Umbilical cord (tissue), 2 donors: ENCODE measurements at places on chromosomes 2 and 18. TPM values are rescaled to one million over a fixed set of nuclear protein-coding genes. Genes with fewer than 3 reads are reported as not detected.

DNA sequence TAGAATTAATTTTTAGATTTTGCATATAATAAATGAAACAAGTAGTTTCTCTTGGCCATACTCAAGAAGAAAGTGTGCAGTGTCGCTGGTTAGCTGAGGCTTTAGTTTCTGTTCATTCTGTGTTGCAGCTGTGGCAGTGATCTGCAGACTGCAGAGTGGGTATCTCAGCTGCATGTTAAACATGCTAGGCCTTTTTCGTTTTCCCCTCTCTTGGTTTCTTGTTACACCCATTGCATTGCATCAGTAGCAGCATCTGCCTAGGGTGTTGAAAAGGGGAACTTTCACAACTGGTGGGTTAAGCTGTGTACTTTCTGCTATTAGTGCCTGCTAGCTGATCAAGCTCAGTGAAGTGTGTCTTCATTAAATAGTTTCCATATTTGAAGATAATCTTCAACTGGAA lies 51.3 kb downstream of the ACSL3 start:
- no peak for DNase-seq

DNA sequence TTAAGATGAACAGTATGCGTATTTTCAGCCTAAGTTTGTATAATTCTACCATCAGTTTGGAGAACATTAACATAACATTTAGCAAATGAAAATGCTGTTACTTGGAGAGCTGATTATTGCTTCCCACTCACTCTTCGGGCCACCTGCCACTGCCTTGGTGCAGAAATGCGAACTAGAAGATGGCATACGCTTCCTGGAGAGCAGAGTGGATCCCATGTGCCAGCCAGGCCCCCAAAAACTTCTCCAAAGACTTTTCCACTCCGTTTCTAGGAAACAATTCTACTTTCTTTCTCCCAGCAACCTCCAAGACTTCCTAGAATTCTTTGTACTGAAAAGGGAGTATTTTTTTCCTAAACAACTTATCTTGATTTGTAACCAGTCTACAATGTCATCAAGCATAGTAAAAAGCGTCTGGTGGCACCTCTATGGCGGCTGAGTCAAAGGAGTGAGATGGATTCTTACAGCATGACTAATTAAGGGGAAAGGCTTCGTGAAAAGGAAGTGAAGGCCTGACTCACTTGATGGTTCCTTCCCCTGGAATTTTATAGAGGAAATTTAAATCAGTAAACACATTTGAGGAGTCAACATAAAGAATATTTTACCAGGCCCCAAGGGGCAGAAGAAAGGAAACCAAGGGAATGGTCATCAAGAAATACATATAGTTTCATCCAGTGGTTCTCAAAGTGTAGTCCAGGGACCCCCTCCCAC lies 36.6 kb downstream of the FEZ2 start:
- DNase-seq: peak; percentile 83

DNA sequence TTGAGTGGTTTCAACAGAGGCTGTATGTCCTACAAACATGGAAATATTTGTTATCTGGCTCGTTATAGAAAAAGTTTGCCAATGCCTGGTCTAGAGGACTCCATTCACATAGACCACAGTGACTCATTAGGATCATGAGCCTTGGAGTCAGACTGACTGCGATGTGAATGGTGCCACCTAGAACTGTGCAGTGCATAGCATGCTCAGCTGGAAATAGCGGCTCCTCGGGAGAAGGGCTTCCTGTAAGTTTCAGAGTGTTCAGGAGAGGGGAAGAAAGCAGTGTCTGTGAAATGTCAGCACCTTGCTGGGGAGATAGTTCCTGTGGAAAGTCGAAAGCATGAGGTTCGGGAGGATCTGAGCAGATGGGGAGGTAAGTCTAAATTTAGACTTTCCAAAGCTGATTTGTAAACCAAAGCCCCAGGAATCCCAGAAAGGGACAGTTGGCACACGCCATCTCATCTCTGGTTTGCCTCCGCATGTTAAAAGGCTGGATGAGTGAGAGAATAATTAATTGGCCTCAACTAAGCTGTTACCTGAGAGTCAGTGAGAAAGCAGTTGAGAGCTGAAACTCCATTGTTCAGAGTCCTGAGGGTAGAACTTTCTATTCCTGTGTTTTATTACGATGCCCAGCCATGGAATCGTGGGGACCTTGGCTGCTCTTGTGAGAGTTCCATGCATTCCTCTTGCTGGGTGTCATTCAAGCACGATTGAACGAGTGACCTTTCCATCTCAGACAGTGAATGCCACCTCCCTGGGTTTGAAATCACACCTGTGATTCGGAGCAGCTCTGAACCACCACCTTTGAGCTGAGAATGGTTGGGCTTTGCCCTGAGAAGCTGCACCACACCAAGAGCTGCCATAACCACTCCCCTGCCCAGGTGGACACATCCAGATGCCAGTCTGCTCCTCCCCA lies 99.5 kb downstream of the MAPK4 start:
- DNase-seq: peak; percentile 51

- no peak for DNase-seq
Observed at GRCh38 chr18:29841631-29842030, 1200.9 kb downstream of the DSC3 start.

Gene SERPINB13
- total RNA-seq: 8.7 TPM

Gene PTCD3
- 105 TPM for total RNA-seq
